ENCODE measurements at places on chromosomes 3 and 15.

DNA sequence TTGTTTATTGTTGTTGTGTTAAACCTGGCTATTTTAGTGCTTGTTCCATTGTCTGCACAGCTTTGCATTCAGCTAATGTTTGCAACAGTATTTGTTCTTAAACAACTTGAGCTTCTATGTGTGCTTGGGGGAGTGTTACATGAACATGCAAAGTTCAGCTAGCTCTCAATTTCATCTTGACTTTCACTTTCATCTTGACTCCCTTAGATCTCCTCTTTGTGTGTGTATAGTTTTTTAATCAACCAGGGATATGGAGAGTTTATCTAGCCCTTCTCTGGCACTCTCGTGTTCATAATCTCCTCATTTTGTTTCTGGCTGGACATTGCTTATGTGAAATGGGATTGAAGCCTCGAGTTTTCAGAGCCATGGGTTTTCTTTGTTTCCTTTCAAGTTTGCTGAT is 212.4 kb upstream of the ZBTB20 start:
- DNase-seq, result no peak

GRCh38 chr3:12948891-12949711 is 107.7 kb upstream of the RPL32 start:
- DNase-seq, result no peak

- DNase-seq, result no peak
These were observed 1101.4 kb downstream of the ROBO2 start for GRCh38 chr3:78141269-78141668.

DNA sequence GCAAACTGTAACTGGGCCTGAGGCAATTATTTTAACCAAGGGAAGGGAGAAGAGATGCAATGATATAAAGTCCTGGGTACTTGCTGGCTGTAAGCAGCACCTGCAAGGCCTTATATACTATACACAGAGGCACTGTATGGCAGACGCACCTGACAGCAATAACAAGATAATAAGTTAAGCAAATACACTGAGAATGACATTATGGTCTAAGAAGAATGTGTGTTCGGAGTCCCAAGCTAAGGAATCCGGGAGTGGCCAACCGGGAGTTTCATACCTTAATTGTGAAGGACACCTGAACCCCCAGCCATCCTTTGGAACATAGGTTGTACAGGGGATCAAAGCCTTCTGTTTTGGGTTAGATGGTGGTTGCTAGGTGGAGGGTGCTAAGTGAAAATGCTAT is 13.7 kb downstream of the FAM240A start:
- no peak for DNase-seq

DNA sequence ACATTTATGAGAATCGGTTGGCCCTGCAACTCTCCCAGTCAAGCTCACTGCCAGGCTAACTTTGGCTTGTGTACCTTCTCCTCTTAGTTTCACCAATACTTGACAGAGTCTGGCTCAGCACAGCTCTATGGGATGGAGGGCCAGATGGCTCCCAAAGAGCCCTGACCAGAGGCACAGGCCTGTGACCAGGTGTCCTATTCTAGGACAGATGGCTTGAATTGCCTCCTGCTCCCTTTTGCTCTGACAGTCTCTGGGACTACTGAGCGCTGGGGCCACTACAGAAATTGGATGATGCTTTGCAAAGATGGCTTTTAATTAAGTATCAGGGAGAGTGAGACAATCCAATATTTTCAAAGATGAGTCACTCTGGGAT is 10.3 kb upstream of the ARID3B start:
- no peak for DNase-seq

GRCh38 chr3:177646749-177647148 is 449.5 kb upstream of the TBL1XR1 start:
- DNase-seq, result no peak

GRCh38 chr3:104437131-104437750 is 929.5 kb upstream of the ALCAM start:
- peak; percentile 54 for DNase-seq

- DNase-seq, result no peak
These were observed 22.6 kb downstream of the RASGRF1 start for GRCh38 chr15:79067969-79068368.

DNA sequence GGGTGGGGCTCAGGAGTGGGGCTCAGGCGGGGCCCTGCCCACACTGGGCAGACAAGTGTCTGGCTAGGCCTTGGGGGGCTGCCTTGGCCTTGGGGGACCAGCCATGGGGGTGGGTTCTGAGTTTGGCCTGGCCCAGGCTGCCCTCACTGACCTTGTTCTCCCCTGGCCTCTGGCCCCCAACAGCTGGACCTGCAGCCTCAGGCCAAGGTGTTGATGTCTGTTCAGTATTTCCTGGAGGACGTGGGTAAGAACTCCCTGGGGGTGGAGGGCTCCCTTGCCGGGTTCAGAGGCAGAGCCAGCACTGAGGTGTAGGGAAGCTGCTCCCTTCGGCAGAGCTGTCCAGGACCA is 20.0 kb downstream of the PRKCD start:
- DNase-seq, result no peak

GRCh38 chr3:137110392-137110996 is 152.7 kb downstream of the IL20RB start:
- no peak for DNase-seq

GRCh38 chr15:68431792-68432401 is at the start of gene ITGA11:
Gene ITGA11, minus strand, starts transcription at chr15:68432163. Its CDS starts 97 bp downstream, at chr15:68432066.
- DNase-seq, result no peak

DNA sequence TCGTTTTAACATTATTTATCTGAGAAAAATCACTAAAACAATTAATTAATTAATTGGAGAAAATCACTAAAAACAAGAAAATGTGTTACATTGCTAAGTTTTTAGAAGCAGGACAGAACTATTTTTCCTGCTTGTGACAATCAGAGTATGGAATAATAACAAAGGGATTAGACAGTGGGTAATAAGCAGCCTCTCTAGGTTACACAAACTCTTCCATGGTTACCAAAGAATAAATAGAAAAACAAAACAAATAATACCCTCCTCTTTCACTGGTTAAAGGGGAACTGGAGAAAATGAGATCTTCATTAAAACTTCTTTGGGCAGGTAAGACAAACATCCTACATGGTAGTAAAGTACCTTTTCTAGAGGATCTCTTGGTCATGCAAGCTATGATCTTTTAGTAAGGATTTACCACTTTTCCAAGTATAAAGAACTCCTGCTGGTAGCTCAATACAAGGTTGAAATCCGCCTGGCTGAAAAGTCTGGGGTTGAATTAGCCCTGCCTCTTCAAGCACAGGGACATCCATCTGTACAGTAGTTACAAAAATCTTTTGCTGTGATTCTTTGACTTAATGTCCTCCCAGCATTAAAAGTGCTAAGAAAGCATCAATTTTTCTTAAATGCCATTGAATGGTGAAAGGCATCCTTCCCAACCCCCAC is 2.5 kb upstream of the PLCH1 start:
- DNase-seq, result no peak

DNA sequence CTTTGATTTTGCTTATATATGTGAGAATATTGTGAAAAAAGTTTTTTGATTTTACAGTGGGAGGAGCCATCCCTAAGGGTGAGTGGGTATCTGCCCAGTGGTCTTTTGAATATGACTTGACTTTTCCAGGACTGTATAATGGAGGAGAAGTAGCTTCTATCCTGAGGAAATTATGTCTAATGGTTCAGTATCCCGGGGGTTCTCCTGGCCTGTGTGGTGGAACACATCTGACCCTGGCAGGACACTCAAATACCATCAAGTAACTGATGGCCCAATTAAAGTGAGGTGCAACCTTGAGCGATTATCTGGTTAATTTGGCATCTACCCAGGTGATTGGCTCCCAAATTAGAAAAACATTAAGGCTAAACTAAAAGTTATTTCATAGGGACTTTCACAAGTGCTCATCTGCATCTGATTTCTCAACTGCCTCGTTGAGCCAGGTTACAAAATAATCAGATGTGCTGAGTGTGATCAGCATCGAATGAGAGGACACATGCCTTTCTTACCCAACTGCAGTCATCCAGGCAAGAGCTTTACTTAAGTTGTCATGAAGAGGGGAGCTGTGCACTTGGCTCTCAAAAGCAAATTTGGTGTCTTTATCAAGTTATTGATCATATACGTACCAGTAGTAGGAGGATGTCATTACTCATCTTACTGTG is 201.4 kb downstream of the IL5RA start:
- no peak for DNase-seq

DNA sequence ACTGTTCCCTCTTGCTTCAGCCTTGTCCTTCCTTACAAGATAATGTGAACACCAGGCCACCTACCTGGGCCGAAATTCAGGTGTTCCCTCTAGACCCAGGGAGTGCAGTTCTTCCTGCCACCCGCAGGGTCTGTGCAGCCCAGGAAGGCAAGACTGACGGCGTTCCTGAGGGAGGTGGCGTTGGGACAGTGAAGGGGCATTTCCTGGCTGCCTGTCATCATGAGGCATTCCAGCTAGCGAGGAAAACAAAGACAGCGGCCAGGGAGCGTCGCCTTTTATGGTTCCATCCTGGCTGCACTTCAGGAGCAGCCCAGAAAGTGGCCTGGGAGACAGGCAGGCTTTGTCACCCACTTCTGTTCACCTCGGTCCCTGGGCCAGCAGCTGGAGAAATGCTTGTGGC is 84.8 kb upstream of the WNT5A start:
- DNase-seq, result no peak

DNA sequence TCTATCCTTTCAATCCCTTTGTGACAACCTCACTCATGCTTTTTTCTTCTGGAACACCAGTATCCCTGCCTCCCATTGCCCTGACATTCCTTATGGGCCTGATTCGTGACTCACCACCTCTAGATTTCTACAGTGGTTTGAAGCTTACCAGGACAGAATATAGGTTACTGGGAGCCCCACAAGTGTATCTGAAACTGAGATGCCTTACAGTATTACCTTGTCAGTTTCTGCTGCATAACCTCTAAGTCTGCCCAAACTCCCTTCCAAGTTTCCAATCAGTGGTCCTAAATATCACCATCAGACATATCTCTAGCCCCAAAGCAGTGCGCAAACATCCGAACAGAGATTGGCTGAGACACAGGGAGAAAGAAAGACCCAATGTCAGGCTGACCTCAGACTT is 5.6 kb downstream of the CPB1 start:
- DNase-seq, result no peak

DNA sequence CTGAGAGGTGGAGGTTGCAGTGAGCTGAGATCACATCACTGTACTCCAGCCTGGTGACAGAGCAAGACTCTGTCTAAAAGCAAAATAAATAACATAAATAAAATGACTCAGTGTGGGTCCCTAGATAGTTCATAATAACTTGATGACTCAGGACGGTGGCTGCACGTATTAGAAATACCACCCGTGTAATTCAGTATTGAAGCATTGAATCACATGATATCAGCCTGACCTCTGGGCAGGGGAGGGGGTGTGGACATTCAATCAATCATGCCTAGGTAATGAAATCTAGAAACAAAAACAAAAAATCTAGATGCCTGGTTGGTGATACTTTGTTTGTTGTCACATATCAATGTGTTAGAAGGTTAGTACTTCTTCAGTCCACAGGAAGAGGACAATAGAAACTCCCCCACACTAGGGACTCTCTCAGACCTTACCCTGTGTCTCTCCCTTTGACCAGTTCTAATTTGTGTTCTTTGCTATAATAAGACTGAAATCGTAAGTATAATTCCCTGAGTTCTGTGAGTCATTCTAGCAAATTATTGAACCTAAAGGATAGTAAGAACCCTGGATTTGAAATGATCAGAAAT is 177.3 kb downstream of the GAP43 start:
- no peak for DNase-seq

- DNase-seq, result no peak
These were observed 109.0 kb upstream of the SLC2A2 start for GRCh38 chr3:171135549-171135948.

DNA sequence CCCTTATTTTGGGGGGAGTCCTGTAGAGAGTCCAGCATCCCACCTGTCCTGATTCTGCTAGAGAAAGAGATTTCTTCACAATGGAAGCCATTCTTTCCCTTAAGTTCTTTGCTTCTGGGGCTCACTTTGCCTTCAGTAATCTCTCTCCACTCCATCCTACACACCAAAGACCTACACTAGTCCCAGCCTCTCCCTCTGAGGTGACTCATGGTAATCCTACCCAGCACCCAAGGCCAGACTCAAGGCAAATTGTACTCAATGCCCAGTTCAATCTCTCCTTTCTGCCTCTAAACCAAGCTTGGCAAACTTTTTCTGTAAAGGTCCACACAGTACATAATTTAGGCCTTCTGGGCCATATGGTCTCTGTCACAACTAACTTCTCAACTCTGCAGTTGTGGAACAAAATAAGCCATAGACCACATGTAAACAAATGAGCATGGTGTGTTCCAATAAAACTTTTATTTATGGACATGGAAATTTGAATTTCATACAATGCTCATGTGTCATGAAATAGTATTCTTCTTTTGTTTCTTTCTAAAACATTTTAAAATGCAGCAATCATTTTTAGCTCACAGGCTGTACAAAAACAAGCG is 72.5 kb downstream of the MRPL46 start:
- no peak for DNase-seq

DNA sequence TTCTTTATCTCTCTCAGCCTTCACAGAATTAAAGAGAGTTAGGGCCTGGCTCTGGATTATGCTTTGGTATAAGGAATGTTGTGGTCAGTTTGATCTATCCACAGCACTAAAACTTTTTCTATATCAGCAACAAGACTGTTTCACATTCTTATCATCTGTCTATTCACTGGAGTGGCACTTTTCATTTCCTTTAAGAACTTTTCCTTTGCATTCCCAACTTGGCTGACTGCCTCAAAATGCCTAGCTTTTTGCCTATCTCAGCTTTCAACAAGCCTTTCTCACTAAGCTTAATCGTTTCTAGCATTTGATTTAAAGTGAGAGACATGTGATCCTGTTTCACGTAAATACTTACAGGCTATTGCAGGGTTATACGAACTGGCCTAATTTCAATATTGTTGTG is 471.8 kb downstream of the GBE1 start:
- DNase-seq, result no peak

DNA sequence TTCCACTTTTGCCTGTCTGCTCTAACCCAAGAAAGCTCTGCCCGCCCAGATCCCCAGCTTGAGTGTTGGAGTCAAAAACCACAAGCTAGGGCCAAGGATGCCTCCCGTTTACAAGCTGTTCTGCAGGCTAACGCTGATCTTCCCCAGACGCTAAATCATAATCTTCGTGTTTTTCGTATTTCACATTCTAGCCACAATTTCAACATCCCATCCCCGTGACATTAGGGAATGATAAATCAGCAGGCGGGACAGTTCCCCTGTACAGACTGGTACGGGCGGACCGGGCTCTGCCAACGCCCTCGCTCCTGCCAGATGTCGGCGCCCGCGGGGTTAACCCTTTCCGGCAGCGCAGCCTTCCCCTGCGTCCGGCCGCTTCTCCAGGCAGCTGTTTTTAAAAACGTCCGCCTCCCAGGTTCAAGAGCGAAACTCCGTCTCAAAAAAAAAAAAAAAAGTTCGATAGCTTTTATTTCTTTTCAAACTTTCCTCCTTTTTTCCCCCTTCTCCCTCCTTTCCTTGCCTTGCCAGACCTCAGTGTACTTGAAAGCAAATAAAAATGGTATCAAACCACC is 81.0 kb upstream of the BNC1 start:
- DNase-seq, result peak; percentile 77
